NB4 (cell line): ENCODE measurements at places on chromosomes 6 and 20.

GRCh38 chr6:79307321-79308036 lies 73.0 kb upstream of the HMGN3 start:
- no peak for DNase-seq

GRCh38 chr20:57122536-57123489 lies 143.6 kb downstream of the BMP7 start:
- DNase-seq = no peak

GRCh38 chr6:33936886-33937285 lies 133.1 kb upstream of the MLN start:
- peak; percentile 52 for DNase-seq

DNA sequence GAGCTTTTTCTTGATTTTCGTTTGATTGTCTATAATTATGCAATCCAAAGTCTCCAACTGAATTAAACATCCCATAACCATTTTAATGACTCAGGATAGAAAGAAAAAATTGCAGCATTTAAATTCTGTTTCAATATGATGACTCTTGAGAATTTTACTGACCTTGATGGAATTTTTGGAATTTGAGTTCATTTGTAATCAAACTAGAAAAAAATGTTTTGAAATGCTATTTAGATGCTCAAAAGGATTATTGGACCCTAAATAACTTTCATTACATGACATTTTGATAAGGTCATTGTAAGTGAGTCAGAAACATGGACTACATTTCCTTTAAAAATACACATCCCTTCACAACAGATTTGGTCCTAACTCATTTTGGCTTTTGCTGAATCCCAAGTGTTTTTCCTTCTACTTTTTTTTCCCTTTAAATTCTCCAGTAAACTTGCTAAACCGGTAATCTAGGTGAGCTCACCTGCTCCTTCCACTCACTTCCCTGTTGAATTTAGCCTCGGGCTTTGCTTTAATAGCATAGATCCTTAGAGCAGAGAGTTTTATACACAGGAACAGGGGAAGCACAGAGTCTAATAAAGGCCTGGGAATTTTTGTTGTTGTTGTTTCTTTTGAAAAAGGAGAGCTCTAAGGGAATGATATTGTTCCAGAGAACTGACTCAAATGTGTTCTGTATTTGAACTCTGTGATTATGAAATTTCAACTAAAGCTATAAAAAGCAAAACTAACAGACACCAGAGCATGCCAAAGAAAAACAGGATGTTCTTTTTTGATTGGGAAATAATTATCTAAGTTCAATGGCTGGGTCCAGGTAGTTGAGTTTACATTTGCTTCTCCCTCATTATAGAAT lies 1088.2 kb upstream of the CITED2 start:
- peak; percentile 48 for DNase-seq

GRCh38 chr6:163750431-163751031 lies 336.0 kb downstream of the QKI start:
- no peak for DNase-seq

- DNase-seq = peak; percentile 86
These were observed 665 bp downstream of the RRAGD start for GRCh38 chr6:89411145-89412070.

DNA sequence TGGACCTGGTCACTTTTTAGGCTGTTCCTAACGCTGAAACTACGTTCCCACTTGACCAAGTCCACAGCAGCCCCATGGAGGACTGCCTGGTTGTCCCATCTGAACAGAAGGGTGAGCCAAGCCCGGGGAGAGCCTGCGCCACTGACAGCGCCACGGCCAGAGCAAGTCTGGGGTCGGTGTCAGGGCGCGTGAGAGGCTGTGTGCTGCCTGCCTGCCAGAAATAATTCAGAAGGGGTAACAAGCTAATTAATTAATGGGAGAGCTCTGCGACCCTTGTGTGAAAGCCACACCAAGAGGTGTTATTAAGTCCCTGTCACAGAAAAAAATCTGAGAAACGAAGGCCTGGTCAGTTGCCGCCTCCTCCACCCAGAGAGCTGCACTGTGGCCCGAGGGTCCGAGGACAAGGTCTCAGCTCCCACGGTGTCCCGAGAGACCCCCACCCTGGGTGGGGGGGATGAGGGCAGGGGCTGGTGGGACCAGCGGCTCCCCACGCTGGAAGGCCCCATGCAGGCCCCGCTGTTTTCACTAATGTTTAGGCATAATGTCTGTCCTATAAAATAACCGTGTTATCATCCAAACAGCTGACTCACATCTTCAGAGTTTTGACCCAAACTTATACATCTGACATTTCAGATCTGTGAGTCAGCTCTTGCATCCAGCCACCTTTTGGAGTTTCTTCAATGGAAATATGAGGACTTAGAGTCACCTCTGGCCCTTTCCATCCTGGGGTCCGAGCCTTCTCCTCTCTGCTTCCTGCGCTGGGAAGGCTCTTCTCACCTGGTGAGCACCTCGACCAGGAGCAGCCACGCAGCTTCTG lies 58.5 kb downstream of the DLL1 start:
- no peak for DNase-seq

DNA sequence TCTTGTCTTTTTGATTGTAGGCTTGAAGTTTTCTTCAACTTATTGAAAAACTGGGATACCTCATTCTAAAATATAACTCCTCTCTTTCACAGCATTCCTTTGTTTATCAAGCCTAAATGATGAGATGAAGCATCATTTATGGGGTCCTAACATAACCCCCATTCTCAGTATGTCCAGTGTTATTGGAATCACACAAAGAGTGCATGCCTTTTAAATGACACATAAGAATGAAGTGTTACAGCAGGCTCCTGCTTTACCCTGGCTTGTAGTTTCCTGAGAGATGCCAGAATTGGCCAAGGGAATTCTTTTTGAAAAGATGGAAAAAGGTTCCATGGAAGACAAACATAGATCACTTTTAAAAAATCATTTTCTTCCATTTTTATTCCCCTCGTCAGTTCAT lies 502.4 kb downstream of the BCKDHB start:
- DNase-seq = no peak

DNA sequence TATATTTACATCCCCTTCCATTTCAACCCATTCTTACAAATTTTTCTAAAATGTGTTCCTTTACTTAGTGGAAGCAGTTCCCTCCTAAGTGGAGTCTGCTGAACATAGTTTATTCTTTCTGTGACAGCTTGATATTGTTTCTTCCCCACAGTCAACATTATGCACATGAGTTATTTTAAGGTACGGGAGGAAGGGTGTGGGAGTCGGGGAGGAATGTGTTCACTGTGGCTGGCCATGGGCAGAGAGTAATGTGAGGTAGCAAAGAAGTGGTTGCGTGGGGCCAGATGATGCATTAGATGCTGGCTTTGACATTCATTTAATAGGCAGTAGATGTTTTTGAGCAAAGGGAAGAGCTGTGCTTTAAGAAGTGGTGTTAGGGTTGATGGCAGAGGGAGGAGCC lies 98.5 kb downstream of the ARMC2 start:
- peak; percentile 16 for DNase-seq

DNA sequence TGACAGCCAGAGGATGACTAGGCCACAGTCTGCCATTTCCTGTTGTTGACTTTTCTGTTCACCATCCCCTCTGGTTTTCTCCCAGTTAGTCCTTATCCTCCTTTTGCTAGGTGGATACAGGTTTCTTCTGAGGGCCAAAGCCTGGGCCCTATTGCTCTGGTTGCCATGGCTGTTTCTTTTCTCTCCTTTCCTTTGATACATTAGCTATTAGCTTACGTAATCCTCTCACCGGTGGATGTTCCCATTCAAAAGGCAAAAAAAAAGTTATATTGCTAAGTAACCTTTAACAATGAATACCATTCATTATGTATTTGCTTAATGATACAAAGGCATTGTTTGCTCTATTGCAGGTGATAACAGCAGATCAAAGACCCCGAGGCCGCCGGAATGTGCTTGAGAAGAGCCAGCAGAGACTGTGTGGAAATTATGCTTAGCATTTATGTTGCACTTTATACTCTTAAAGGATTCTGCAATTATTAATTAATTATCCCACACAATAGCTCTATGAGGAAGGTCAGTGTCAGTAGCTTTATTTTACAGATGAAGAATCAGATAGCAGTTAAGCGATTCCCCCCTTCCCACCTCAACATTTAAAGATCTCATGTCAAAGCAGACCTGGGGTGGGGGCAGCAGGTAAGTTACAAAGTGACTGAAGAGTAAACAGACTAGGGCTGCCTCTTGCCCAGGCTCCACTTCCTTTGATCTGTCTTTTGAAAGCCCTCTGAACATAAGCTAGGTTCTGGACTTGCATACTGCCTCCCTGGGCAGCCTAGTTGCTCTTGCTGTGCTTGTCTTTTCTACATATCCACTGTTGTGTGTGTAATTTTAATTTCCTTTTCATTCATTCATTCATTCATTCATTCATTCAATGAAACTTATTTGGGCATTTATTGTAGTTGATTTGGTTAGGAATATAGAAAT lies 14.5 kb upstream of the TFB1M start:
- DNase-seq = no peak

GRCh38 chr6:159615918-159616317 lies 77.1 kb downstream of the SOD2 start:
- no peak for DNase-seq

- no peak for DNase-seq
These were observed 467.1 kb upstream of the RNF217 start for GRCh38 chr6:124494956-124495664.

GRCh38 chr6:113271437-113271836 lies 585.7 kb upstream of the MARCKS start:
- no peak for DNase-seq
